ENCODE measurements at places on chromosomes 16 and 17. TPM values are rescaled to one million over a fixed set of nuclear protein-coding genes. Genes with fewer than 3 reads are reported as not detected.

KCNG4 gene
- total RNA-seq: not detected

DNA sequence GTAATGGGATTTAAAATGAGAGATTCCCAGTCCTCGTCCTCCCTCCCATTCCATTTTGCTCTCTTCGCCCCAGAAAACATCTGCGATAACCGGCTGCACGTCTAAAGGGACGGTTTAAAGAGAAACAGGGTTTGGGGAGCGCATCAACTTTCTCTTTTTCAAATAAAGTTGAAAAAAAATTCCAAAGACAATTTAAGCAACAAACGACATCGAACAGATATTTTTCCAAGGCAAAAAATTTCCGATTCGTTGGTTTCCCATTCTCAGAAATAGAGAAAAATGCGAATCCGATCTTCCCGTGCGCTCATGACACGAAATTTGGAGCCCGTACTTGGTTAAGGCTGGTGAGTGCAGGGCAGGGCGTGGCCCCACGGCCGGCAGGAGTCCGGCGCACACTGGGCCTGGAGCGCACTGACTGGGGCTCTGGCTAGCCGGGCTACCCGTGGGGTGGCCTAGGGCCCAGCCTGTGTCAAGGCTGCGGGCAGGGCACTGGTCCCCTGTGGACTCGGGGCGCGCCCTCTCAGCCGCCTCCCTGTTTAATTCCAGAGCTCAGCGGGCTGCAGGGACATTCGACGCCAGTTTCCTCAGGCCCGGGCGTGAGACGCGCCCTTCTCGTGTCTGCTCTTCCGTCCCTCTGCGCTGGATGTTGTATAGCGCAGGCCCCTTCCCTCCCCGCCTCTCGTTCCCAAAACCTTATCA, 17.9 kb upstream of the ZFHX3 start:
- no peak overlapping the region for H3K27ac ChIP-seq
- no peaks in the 10 kb centered on the region for H3K36me3 ChIP-seq
- H3K4me3 ChIP-seq: no peak overlapping the region
- peaks cover 82% of the 10 kb centered on the region for H3K27me3 ChIP-seq
- peaks cover 14% of the 10 kb centered on the region for H3K4me1 ChIP-seq
- no peak for DNase-seq

DNA sequence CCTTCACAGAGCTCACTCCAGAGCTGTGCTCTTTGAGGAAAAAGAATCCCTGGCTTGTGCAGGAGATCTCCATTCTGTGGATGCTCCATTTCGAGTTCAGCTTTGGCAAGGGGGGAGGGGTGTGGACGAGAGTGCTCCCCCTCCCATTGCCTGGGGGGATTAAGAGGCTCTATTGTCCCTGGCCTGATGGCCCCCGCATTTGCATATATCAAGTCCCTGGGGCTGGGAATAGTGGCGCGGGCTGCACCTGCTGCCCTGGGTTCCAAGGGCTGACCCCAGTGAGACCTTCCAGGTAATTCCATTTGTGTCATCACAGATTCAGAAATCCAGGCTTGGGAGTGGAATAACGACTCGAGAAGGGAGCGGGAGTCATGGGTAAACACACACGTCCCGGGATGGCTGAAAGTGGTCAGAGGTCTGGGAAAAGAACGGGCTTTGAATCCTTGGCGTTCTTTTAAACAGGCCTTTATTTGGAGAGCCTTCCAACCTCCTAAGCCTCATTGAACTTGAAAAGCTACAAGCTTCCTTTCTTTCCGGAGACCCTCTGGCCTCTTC, 479.3 kb downstream of the HS3ST3B1 start:
- no peak overlapping the region for H3K27ac ChIP-seq
- no peak overlapping the region for H3K4me3 ChIP-seq
- H3K36me3 ChIP-seq: no peaks in the 10 kb centered on the region
- no peaks in the 10 kb centered on the region for H3K4me1 ChIP-seq
- DNase-seq: no peak
- H3K27me3 ChIP-seq: peaks cover 2% of the 10 kb centered on the region

- peaks cover 8% of the 10 kb centered on the region for H3K4me1 ChIP-seq
- H3K36me3 ChIP-seq: peaks cover 8% of the 10 kb centered on the region
- H3K4me3 ChIP-seq: no peak overlapping the region
- H3K27ac ChIP-seq: no peak overlapping the region
- peaks cover 14% of the 10 kb centered on the region for H3K27me3 ChIP-seq
Observed at GRCh38 chr17:80464486-80464885, 11.9 kb downstream of the NPTX1 start.

- H3K27me3 ChIP-seq: no peaks in the 10 kb centered on the region
- no peak overlapping the region for H3K4me3 ChIP-seq
- H3K27ac ChIP-seq: no peak overlapping the region
- DNase-seq: no peak
Observed at GRCh38 chr16:54522584-54522983, 236.0 kb upstream of the IRX3 start.

DNA sequence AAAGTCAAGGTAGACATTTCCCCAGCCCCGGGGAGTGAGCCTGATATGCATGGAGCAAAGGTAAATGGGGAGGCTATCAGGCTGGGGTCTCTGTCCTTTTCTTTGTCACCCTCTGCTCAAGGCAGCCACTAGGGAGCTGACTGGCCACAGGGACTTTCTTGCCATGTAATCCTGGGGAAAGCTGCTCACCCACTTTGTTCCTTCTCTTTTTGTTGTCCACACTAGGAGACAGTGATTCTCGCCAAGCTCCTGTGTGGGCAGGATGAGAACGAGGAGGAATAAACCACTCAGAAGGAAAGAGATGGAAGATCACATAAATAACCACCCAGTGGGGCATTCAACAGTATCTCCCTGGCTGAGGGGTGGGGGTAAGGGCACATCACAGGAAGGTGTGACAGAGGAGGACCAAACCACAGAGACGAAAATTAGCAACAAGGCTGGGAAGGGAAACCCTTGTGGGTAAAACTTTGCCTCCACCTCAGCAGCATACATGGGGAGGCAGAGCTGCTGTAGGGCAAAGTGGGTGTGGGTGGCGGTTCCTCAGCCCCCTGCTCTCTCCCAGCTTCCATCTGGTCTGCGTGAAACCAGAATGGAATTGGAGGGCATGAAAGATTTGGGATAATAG, 26.2 kb upstream of the CCL1 start:
- peak; percentile 42 for DNase-seq
- H3K4me1 ChIP-seq: peaks cover 45% of the 10 kb centered on the region
- peak overlapping the region; percentile 16 for H3K4me3 ChIP-seq
- H3K27me3 ChIP-seq: peaks cover 28% of the 10 kb centered on the region

GRCh38 chr17:81517009-81517338, 4.4 kb upstream of the ACTG1 start:
- peaks cover 22% of the 10 kb centered on the region for H3K4me1 ChIP-seq
- no peak for DNase-seq
- H3K27me3 ChIP-seq: peaks cover 4% of the 10 kb centered on the region
- no peak overlapping the region for H3K27ac ChIP-seq
- H3K4me3 ChIP-seq: no peak overlapping the region

GRCh38 chr16:23410176-23410575, 42.8 kb downstream of the COG7 start:
- peaks cover 14% of the 10 kb centered on the region for H3K36me3 ChIP-seq
- H3K27ac ChIP-seq: no peak overlapping the region
- H3K4me3 ChIP-seq: no peak overlapping the region
- no peaks in the 10 kb centered on the region for H3K4me1 ChIP-seq
- DNase-seq: no peak
- no peaks in the 10 kb centered on the region for H3K27me3 ChIP-seq

DNA sequence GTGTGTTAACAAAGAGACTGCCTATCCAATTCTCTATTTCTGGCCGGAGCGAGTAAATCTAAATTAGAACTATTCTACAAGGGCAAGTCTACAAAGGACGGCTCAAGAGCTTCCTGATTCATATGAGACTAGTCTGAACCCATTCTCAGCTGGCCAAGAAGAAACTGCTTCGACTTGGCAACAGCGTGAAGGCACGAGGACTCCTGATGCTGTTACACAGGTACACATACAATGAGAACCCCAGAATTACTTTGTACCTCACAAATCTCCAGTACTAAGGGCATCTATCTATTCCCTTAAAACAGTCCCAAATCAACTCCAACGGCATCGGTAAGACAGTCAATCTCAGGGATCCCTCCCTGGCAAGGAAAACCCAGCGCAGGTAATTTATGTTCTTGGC, 1.5 kb downstream of the CRK start:
- peaks cover 39% of the 10 kb centered on the region for H3K4me1 ChIP-seq
- H3K4me3 ChIP-seq: peak overlapping the region; percentile 90
- H3K36me3 ChIP-seq: peaks cover 21% of the 10 kb centered on the region
- H3K27ac ChIP-seq: peak overlapping the region; percentile 73
- no peak for DNase-seq

TP53TG3C gene
- not detected for total RNA-seq

DNA sequence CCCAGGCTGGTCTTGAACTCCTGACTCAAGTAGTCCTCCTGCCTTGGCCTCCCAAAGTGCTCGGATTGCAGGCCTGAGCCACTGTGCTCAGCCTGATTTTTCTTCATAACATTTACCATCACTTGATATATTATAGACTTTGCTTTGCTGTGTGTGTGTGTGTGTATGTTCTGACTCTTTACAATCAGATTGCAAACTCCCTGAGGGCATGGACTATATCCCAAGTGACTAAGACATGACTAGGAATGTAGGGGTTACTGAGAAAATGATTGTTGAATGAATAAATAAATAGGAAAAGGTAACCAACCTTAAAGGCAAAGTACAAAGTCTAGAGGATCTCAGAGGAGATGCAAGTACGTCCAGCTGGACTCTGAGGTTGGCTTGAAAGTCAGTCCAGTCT, 9.6 kb upstream of the OR2C1 start:
- H3K36me3 ChIP-seq: no peaks in the 10 kb centered on the region
- H3K27ac ChIP-seq: no peak overlapping the region
- DNase-seq: no peak

DNA sequence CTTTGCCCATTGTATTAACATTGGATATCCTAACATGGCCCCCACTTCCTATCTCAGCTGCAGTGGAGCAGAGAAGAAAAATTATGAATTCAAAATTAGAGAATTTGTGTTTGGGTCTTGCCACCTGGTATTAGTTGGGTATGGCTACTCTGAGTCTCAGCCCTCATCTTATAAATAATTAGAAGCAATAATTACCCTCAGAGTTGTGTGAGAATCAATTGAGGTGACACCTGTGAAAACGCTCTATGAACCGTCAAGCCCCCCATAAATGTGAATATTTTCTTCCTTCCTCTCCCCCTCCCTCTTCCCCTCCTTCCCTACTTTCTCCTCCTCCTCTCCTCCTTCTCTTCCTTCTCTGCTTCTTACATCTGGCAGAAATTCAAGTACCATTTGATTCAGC, 8.9 kb upstream of the TOB1 start:
- no peak overlapping the region for H3K4me3 ChIP-seq
- H3K27ac ChIP-seq: no peak overlapping the region
- H3K27me3 ChIP-seq: peaks cover 19% of the 10 kb centered on the region
- DNase-seq: no peak
- H3K4me1 ChIP-seq: peaks cover 32% of the 10 kb centered on the region
- H3K36me3 ChIP-seq: peaks cover 2% of the 10 kb centered on the region

DNA sequence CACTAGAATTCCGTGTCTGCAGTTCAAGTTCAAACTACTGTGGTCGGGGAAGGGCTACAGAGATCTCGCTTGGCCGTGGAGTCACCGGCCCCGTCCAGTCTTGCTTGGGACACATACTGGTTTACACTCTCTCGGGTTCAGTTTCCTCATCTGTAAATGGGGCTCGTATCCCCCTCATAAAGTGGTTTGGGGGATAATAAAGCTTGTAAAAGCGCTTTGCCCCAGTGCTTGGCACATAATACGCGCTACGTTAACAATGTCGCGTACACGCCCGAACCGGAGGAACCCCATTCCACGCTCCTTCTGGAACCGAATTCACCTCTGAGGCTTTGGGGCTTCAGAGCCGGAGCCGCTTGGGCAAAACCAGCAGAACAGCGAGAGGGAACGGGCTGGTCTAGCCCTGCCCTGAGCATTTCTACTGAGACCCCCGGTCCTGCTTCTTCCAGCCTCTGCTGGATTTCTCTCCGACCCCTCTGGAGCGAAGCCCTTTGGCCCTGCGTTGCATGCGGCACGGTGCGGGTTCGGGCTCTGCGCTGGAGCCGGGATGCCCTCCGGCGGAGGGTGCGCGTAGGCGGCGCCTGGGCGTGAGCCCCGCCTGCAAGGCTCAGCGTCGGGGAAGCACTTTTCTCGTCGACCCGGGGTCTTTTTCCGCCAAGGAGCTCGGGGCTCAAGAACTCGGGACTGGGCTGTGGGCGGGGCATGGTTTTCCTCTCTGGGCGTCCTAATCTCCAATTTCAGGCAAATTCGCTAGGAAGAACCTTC, 26.1 kb upstream of the HOXB13 start:
- no peak for DNase-seq
- peaks cover 90% of the 10 kb centered on the region for H3K27me3 ChIP-seq
- H3K4me3 ChIP-seq: no peak overlapping the region
- H3K36me3 ChIP-seq: no peaks in the 10 kb centered on the region
- H3K4me1 ChIP-seq: no peaks in the 10 kb centered on the region
- H3K27ac ChIP-seq: peak overlapping the region; percentile 13

GRCh38 chr17:5809580-5810188, 225.4 kb upstream of the NLRP1 start:
- H3K36me3 ChIP-seq: no peaks in the 10 kb centered on the region
- no peak for DNase-seq
- H3K4me1 ChIP-seq: no peaks in the 10 kb centered on the region
- H3K4me3 ChIP-seq: no peak overlapping the region

DNA sequence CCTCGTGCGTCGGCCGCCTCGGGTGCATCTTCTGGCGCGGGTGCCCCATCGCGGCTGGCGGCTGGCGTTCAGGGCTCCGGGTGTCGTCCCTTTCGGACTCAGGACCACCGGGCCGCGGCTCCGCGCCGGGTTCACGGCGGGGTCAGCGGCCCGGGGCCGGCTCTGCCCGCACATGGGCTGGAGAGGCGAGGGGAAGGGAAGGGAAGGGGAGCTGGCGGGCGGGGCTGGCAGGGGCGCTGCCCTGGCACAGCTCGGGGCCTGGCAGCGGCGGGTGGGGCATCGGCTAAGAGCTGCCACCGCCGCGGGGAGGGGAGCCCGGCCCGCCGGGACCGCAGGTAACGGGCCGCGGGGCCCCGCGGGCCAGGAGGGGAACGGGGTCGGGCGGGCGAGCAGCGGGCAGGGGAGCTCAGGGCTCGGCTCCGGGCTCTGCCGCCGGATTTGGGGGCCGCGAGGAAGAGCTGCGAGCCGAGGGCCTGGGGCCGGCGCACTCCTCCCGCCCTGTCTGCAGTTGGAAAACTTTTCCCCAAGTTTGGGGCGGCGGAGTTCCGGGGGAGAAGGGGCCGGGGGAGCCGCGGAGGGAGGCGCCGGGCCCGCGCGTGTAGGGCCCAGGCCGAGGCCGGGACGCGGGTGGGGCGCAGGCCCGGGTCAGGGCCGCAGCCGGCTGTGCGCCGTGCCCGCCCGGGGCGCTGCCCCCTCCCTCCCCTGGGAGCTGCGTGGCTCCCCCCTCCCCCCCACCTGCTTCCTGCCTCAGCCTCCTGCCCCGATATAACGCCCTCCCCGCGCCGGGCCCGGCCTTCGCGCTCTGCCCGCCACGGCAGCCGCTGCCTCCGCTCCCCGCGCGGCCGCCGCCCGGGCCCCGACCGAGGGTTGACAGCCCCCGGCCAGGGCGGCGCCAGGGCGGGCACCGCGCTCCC, 646 bp downstream of the HIC1 start:
- peaks cover 14% of the 10 kb centered on the region for H3K27me3 ChIP-seq
- peaks cover 14% of the 10 kb centered on the region for H3K36me3 ChIP-seq
- peak overlapping the region; percentile 74 for H3K4me3 ChIP-seq

All from activated CD4-positive, alpha-beta T cell treated with anti-CD3 and anti-CD28 coated beads, Interleukin-2, amount 10 ng/mL, durations not matched to agents 7 days and 5 days (primary cell).